Karpas-422 (cell line): ENCODE measurements at places on chromosomes 12 and 14. TPM values are rescaled to one million over a fixed set of nuclear protein-coding genes. Genes with fewer than 3 reads are reported as not detected.

- DNase-seq, result no peak
Observed at GRCh38 chr14:37601865-37602264, 6.4 kb downstream of the TTC6 start.

The GPD1 gene
- 1.0 and 1.1 TPM in 2 replicates for total RNA-seq

- DNase-seq, result peak; percentile 52
Observed at GRCh38 chr14:21205678-21206581, 50.1 kb upstream of the OR5AU1 start.

- no peak for DNase-seq
Observed at GRCh38 chr12:20442322-20442721, 74.0 kb downstream of the PDE3A start.

GRCh38 chr12:30707613-30708342, 12.1 kb upstream of the IPO8 start:
- no peak for DNase-seq

DNA sequence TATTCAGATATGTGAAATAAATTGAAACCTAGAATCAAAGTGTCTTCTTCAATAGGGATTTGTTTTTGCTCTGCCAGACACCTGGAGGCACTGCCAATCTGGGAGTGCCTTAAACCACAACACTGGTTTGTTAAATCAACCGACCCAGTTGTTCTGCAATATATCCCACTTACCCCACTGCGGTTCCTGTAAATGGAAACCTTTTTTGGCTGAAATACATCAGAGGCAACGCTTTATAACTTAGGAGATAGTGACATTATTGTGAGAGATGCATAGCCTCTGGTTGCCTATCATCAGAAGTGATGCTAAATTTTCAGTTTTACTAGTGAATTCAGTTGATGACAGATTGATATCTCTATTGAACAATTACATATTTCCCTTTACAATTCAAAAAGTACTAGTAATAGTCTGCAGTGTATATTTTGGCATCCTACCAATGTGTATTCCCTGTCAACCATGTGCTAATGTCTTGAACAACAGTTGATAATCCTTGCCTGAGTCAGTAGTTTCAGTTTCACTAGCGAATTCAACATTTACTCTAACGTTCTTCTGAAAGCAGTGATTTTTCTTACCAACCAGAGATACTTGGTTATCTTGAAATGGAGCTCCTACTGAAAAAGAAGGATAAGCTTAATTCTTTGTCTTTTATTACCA, 30.5 kb downstream of the PPP2R5C start:
- DNase-seq, result peak; percentile 69

DNA sequence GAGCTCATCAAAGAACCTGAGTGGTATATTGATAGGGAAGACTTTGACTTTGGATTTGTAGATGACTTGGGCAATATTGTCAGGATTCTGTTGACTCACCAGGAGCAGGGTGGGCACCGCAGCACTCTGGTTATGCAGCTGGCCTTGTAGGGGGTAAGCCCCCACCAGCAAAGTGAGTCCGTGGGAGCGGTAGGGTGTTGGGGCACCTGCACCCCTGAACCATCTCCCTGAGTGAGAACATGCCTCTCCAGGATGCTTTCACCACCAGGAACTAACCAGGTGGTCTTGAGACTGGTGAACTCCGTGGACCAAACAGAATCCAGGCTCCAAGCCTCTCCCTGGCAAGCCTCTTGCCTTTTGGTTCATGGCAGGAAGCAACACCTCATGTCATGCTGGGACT, 44.0 kb upstream of the EIF5 start:
- DNase-seq, result no peak
